Muscle of arm (tissue), 14 donors: ENCODE measurements at places on chromosomes 2 and 18.

DNA sequence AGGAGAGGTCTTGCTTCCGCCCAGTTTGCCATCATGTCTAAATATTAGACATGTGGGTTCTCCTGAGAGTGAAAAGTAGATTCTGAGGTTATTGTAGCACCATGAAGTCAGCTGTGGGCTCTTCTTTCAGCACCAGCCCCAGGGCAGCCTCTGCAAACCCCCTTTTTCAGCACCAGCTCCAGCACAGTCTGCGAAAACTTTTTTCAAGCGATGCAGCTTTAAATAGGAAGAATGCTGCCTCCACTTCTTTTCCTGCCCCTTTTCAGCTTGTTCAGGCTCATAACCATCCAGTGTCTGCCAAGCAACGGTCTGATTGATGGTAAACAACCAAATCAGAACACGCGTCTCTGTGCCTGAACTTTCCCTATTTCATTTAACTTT is at the start of gene COL5A2:
COL5A2 (minus strand) TSS at position 192 of the 381 bp plus-strand sequence; CDS start at position 35, 157 bp downstream.
- DNase-seq = peak; percentile 89

GRCh38 chr2:150485871-150486538 is 1.5 kb downstream of the RND3 start:
- peak; percentile 67 for DNase-seq

DNA sequence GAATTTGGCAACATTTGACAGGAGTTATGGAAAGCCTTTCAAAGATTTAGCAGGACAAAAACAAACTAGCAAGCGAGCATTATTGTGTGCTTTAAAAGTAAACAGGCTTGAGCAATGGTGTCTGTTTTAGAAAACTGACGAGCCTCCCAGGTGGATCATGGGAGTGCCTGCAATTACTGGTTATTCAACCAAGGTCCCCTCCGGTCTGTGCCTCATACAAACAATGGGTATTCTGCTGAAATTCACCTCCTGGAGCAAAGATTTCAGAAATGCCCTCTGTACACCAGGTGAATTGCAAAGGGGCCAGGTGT is 22.4 kb downstream of the RTP5 start:
- no peak for DNase-seq

GRCh38 chr18:62437235-62438017 is 85.4 kb upstream of the ZCCHC2 start:
- no peak for DNase-seq

DNA sequence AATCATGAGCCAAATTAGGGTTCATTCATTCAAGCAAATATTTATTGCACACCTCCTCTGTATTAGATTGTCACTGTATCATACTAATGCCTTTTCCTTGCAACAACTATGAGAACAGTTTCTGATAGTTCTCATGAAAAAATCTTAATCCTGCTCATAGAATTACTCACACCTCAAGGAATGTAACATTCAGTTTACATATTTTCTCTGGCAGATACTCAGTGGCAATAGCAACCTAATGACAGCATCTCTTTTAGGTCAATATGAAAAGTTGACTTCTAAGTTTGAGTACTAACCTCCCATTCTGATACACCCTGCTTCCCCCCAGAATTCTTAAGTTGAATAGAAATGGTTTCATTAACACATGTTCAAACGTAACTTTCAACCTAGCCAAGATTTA is 132.0 kb downstream of the VWC2L start:
- DNase-seq = no peak

DNA sequence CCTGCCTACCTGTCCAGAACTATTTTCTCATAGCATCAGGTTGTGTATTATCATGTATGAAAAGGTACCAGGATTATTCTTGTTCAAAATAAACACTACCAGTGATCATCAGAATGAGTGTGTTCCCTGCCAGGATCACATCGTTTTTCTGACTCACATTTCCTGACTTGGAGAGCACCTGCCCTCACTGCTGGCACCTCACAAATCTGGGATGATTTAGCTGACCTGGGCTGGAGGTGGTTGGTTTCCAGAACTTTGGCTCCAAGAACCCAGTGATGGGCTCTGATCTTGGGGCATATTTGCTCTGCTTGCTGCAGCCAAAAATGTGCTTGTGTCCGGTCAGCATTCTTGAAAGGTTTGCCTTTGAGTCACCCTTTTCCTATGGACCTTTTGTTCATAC is 836.3 kb upstream of the ACVR2A start:
- no peak for DNase-seq
